Left hindlimb (tissue), 1 donor: ENCODE measurements at places on chromosomes 4 and X.

- no peak for DNase-seq
Measured at GRCh38 chr4:147334478-147334877, 146.4 kb upstream of the EDNRA start.

- peak; percentile 69 for DNase-seq
Measured at GRCh38 chr4:153137159-153137558, 67.1 kb upstream of the TRIM2 start.

- no peak for DNase-seq
Measured at GRCh38 chr4:109499513-109499912, 60.5 kb upstream of the MCUB start.

DNA sequence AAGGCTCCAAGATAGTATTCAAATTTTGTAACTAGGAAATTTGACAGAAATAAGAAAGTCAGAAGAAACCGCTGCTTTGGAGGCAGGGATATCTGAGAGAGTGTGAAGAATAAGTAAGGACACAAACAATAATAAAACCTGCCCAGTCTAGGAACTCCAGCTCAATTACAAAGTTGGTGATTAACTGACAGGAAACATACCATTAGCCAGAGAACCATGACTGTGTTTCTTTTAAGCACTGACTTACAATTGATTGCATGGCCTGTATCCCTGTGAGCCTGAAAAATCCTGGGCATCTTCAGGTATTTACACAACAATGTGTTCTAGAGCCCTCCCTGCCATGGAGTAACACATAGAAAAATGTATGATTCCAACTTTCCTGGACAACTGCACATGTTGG lies 127.4 kb downstream of the GRIA3 start:
- no peak for DNase-seq

- DNase-seq: no peak
Measured at GRCh38 chr4:127084666-127085065, 548.1 kb upstream of the INTU start.

DNA sequence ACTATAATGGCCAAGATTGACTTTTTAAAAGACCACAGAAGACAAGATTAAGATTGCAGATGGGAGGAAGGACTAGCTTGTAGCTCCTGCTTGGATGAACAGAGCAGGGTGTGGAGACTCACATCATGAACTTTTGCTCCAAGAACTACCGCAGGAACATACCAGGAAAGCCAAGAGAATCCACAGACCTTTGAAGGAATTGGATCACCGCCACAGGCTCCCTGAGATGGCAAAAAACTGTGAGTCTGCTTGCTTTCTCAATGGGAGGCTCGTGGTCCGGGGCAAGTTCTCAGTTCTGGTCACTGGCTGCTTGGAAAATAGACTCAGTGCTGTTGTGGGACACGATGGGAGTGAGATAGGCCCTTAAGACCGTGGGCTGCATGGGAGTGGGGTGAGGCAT lies 276.6 kb downstream of the CCSER1 start:
- no peak for DNase-seq

DNA sequence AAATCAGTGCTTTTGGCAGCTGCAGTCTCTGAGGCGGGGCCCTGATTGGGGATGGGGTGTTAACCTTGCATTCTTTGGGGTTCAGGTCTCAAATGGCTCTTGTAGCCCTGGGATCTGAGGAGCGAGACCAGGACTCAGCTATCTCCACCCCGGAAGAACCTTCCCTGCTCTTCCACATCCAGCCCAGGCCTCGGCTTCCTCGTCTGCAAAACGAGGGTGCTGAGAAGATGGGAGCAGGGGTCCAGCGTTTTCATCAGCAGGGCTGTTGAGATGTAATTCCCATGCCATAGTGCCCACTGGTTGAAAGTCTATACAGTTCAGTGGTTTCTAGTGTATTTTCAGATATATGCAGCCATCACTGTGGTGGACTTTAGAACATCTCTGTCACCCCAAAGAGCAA lies 34.6 kb upstream of the WFS1 start:
- no peak for DNase-seq

DNA sequence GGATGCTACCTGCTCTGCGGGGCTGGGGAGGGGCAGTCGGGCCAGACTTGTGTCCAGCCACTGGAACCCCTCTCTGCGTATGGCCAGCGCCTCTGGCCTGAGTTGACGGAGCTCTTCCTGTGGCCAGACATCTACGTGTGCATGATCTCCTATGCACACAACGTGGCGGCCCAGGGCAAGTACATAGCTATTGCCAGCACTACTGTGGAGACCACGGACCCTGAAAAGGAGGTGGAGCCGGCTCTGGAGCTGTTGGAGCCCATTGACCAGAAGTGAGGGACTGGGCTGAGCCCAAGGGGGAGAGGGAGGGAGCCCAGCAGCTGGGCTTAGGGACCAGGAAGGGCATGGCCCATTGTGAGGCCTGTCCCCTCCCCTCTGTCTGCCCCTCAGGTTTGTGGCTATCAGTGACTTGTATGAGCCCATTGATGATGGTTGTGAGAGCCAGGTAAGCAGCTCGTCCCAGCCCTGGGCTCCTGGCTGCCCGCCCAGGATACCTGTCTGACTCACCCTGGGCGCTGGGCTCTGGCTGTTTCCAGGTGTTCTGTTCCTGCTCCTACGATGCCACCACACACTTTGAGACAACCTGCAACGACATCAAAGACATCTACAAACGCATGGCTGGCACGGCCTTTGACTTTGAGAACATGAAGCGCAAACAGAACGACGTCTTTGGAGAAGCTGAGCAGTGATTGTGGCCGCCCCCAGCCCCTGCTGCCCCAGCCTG lies 1.8 kb upstream of the FAM50A start:
- no peak for DNase-seq

- DNase-seq: no peak
Measured at GRCh38 chr4:41287852-41288251, 31.1 kb downstream of the UCHL1 start.

GRCh38 chrX:147183161-147183560 lies 368.6 kb upstream of the CXorf51A start:
- DNase-seq: no peak

DNA sequence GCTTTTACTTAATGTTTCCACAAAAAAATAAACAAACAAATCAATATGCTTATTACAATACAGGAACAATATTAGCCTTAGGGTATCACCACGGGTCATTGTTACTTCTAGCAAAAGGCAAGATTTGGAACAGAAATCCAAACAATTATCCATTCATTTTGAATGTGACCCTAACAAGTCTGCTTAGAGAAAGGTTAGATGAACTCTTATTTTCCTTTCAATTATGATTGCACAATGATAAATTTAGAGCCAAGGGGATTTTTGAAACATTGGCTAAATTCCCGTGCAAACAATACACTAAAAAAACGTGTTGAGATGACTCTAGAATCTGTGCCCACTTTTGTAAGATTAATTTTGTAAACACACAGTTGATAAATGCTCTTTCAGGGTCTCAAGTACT lies 474.7 kb downstream of the PCDH7 start:
- no peak for DNase-seq

DNA sequence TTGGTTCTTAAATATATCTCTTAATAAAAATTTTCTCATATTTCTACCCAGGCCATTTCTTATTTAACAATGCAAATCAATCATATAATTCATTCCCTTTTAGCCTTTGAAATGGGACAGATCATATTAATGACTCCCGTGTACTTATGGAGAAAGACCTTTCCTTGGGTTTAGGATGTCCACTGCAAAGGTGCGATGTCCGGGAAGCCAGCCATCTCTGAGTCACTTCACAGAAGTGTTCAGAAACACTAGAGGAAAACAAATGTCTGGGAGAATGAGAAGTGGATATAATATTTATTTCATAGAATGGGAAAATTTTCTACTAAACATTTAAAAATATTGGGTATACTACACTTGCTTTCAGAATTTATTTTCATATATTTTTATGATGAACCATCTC lies 15.3 kb downstream of the INTU start:
- DNase-seq: no peak

DNA sequence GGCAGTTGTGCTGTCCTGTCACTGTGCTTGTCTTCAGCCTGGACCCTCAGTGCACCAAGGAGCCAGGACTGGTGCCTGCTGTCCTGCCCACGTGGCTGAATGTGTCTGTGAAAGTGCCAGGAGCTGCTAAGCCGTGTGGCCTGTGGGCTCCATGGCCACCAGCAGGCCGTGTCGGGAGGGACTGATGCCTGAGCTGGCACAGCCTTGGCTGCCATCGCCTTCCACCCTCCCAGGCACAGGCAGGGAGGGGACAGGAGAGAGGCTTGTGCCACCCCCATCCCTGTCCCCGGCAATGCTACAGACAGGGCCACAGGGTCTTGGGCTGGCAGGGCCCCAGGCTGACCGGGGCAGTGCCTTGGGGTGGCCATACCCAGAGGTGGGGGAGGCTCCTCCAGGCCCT lies 24.8 kb downstream of the DOK7 start:
- DNase-seq: no peak

GRCh38 chrX:10501611-10502010 lies 118.8 kb downstream of the MID1 start:
- DNase-seq: no peak

- no peak for DNase-seq
Measured at GRCh38 chr4:12446256-12446655, 1017.6 kb upstream of the HS3ST1 start.

- DNase-seq: no peak
Measured at GRCh38 chr4:169228076-169228475, 42.7 kb downstream of the SH3RF1 start.

- peak; percentile 68 for DNase-seq
Measured at GRCh38 chrX:39820938-39821708, 276.6 kb downstream of the BCOR start.

GRCh38 chrX:152074163-152074562 lies 64.2 kb downstream of the MAGEA10 start:
- DNase-seq: no peak

- DNase-seq: no peak
Measured at GRCh38 chr4:79217025-79217424, 108.8 kb downstream of the NAA11 start.

- DNase-seq: no peak
Measured at GRCh38 chrX:1673337-1673736, 58.5 kb downstream of the ASMT start.

DNA sequence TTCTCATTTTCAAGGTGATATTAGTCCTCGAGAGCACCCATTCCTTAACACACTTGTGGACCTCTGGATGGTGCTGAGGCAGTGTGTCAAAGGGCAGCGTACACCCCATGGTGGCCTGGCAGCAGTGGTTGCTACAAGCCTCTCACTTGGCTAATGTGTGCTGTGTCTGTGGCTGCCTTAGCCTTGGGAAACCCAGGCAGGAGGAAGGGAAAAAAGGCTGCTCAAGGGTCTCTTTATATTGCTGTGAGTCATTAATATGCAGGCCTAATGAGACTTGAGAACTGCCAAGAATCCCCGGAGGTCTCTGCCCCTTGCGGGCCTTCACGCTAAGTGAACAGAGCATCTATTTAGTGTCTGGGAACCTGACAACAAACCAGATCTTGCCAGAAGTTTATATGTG lies 7.0 kb downstream of the PCDH10 start:
- DNase-seq: peak; percentile 39

GRCh38 chrX:154090731-154091130 lies 6.8 kb downstream of the MECP2 start:
- no peak for DNase-seq

DNA sequence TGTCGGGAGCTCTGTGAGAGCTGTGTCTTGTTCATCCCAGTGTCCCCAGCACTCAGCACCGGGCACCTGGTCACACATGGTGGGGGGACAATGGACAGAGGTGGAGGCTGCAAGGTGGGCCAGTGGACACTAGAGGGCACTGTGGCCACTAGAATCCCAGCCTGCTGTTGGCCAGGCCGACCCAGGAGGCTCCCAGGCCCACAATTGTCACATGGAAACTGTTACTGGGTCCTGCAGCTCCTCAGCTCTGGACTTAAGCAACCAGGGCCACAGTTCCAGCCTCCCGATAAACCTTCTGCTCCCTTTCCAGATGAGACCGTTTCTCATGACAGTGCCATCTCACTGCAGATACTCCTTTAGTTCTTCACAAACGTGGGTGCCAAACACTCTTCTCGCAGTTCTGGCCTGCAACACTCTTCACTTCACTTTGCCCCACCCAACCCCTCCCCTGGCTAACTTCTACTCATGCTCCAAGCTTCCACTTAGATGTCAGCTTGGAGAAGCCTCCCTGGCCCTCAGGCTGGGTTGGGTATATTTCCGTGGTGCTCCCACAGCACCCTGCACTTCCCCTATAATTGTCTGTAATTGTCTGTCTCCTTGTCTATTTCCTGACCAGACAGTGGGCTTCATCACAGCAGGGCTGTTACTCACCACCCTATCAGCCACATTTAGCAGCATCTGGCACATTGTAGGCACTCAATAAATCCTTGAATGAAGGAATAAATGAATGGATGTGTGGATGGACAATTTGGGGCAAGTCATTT lies 3.5 kb upstream of the IQSEC2 start:
- peak; percentile 39 for DNase-seq

DNA sequence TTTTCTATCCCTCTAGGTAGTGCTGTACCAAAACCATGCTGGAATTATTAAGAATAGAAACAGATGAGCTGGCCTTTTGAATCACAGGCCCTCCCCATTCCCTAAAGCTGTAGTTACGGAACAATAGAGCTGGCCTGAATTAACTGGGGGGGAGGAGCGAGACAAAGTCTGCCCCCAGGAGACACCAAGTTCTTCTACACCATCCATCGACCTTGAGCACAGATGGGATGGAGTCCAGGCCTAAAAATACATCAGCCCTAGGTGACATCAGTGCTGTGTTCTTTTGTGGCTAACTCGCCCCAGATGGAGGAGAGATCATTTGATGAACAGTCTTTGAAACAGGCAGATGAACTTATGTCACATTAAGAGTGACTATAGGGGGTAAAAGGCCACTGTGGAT lies 49.6 kb downstream of the LHFPL1 start:
- no peak for DNase-seq

DNA sequence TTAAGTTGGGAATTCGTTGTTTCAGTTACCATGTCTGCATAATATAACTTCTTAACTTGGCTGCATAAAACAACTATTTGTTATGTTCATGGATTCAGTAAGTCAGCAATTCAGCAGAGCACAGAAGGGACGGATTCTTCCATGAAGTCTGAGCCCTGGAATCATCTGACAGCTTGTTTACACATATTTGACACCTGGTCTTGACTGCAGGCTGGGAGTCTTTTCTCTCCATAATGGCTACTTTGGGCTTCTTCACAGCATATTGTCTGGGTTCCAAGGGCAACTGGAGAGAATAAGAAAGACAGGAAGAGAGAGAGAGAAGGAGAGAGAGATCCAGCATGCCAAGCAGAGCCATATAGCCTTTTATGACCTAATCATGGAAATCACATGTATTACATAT lies 23.1 kb downstream of the CENPC start:
- no peak for DNase-seq

DNA sequence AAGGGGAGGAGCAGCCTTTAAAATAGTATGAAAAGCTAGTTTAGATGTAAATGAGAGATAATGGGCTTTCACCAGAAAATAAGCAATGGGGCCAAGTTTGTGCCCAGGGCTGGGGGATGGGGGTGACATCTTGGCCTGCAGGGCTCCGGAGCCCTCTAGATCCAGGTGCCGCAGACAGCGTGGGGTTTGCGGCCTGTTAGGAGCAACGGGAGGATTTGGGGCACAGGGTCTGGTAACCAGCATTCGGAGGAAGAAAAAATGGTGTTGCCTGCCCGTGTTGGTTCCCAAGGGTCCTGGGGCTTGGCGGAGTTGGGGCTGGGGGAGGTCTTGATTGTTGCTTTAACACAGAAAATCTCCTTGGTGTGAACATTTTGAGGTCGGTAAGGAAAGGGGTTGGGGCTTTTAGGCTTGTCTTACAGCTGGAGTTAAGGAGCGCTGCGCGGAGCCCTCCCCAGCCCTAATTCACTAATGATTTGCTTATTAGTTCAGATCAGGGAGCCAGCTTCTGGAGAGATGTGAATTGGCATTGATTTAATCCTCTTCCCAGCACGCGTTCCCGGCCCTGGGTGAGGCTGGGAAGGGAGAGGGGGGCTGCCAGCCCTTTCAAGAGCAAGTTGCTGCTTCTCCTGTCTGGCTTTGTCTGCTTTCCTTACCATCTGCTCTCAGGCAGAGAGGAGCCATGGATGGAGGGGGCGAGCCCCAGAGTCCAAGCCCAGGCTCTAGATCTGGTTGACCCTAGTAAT lies 443.4 kb downstream of the BCOR start:
- DNase-seq: peak; percentile 27
